Peyer's patch (tissue), 4 donors: ENCODE measurements at places on chromosomes 16 and 17.

- no peak for DNase-seq
These were observed 1.4 kb downstream of the DDX42 start for GRCh38 chr17:63775420-63775819.

DNA sequence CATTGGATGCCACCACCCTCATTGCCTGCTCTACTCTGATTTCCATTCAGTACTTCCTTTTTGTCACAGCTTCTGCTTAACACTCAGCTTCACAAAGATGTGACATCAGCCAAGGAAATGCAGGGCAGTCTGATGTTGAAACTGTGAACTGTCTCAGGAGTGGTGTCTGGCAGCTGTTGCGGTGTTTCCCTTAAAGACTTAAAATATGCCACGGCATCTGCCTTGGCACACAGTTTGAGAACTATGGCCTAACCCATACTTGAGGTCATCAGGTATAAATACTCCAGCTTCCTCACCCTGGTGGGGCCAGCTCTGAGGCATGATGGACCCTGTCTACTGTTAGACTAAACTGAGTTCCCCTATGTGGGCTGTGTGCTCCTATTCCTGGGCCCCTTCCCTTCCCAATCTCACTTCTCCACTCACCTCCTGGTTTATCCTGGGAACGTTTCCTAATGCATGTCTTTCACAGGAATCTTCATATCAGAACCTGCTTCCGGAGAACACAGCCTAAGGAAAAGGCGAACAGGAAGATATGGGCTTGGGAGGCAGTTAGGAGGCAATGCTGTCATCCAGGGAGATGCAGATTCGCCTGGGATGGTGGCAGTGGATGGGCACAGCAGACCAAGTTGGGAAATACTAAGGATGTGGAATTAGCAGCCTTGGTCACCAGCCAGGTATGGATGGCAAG lies 96.5 kb downstream of the WSCD1 start:
- DNase-seq: no peak

DNA sequence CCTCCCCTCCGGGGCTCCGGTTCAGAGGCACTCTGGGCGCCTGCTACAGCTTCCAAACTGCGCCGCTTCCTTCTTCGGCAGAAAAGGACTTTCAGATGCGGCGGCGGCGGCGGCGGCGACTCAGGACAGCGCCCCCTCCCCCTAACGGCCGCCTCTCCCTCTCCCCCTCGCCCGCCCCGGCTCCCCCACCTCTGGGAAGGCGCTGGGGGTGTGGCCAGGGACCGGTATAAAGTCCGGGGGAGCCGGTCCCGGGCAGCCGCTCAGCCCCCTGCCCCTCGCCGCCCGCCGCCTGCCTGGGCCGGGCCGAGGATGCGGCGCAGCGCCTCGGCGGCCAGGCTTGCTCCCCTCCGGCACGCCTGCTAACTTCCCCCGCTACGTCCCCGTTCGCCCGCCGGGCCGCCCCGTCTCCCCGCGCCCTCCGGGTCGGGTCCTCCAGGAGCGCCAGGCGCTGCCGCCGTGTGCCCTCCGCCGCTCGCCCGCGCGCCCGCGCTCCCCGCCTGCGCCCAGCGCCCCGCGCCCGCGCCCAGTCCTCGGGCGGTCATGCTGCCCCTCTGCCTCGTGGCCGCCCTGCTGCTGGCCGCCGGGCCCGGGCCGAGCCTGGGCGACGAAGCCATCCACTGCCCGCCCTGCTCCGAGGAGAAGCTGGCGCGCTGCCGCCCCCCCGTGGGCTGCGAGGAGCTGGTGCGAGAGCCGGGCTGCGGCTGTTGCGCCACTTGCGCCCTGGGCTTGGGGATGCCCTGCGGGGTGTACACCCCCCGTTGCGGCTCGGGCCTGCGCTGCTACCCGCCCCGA lies at the start of gene IGFBP4:
IGFBP4 (plus strand) TSS at position 255 of the 792 bp plus-strand sequence; CDS start at position 541, 286 bp downstream.
- peak; percentile 89 for DNase-seq

DNA sequence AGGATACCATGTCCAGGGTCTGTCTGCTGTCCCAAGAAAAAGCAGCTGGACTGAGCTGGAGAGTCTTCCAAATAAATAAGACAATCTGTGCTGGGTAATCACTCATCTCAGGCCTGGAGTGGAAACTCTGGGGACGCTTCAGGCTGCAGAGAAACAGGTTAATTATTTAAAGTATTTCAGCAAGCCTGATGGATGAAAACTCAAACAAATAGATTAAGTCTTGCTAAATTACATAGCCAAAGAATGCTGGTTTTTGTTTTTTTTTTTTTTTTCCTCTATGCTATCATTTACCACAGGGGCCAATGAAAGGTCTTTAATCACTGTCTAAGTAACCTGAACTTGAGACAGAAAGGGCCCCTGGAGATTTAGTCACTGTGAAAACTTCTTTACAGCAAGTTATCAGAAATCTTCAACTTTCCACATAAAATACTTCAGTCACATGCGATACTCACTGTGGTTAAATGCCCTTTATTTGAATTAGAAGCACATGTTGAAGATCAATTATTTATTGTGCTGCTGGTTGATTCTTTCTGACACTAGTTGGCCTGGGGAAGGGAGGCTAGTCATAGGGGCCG lies 31.0 kb upstream of the KCNJ2 start:
- no peak for DNase-seq

GRCh38 chr17:75632863-75633485 lies at the start of gene SMIM5:
Gene SMIM5 (plus strand): TSS chr17:75633434. CDS start chr17:75640202, 6,768 bp downstream.
- peak; percentile 79 for DNase-seq

DNA sequence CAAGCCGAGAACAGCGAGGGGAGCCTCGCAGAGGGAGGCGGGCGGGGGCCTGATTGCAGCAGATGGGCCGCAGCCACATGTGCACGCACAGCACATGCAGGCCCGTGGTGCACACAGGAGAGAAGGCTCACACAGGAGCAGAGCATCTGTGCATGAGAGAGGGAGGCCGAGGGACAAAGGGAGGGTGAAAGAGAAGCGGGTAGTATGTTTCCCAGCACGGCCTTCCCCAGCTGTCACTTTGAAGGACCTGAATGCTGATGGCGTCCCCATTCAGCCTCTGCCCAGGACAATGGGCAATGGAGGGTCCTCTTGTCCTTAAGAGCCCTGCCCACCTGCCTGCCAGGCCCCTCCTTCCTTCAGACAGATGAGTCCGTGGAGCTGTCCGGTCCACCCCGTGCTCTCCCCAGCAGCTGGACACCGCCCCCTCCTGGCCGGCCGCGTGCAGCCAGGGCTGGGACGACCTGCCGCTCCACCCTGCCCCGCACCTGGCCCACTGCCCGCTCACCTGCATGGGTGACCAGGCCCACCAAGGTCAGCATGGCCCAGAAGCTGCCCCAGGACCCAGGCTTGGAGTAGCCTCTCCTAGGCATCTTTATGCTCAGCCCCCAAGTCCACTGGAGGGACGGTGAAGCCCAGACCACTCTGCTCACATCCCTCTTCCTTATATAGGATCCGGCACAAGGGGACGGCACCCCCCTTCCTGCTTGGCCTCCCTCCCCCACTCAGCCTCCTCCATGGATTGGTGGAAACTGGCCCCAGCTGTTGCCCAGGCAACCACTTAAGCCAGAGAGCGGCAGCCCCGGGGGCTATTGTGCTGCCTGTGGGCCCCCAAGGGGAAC lies at the start of gene BTBD17:
BTBD17 (minus strand) TSS at position 639 of the 839 bp plus-strand sequence; CDS start at position 590, 49 bp downstream.
- peak; percentile 18 for DNase-seq

DNA sequence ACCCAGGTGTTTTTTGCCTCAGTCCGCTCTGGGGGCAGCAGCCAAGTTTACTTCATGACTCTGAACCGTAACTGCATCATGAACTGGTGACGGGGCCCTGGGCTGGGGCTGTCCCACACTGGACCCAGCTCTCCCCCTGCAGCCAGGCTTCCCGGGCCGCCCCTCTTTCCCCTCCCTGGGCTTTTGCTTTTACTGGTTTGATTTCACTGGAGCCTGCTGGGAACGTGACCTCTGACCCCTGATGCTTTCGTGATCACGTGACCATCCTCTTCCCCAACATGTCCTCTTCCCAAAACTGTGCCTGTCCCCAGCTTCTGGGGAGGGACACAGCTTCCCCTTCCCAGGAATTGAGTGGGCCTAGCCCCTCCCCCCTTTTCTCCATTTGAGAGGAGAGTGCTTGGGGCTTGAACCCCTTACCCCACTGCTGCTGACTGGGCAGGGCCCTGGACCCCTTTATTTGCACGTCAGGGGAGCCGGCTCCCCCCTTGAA lies 2.1 kb upstream of the C17orf107 start:
- no peak for DNase-seq

GRCh38 chr17:75476271-75476671 lies 19.8 kb downstream of the TMEM94 start:
- no peak for DNase-seq

DNA sequence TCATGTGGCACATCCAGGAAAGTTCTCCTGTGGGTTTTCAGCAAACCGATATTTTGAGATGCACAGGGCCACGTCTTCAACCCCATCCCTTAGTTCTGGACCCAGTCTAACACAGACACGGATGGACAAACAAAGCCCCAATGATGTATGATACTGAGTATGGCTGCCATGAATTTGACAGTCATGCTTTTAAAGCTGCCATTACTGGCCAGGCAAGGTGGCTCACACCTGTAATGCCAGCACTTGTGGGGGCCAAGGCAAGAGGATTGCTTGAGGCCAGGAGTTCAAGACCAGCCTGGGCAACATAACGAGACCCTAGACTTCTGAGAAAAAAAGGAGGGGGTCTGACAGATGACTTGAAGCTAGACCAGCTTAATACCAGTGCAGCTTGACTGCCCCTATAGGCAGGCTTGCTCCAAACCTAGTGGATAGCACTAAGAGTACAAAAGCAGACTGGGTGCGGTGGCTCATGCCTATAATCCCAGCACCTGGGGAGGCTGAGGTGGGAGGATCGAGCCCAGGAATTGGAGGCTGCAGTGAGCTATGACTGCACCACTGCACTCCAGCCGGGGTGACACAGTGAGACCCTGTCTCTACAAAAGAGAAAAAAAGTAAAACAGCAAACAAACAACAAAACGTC lies 10.8 kb upstream of the ZNF629 start:
- no peak for DNase-seq

DNA sequence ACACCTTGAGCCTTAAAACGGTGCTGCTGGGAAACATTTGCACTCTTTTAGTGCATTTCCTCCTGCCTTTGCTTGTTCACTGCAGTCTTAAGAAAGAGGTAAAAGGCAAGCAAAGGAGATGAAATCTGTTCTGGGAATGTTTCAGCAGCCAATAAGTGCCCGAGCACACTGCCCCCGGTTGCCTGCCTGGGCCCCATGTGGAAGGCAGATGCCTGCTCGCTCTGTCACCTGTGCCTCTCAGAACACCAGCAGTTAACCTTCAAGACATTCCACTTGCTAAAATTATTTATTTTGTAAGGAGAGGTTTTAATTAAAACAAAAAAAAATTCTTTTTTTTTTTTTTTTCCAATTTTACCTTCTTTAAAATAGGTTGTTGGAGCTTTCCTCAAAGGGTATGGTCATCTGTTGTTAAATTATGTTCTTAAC lies 4.4 kb downstream of the SOX9 start:
- DNase-seq: no peak

DNA sequence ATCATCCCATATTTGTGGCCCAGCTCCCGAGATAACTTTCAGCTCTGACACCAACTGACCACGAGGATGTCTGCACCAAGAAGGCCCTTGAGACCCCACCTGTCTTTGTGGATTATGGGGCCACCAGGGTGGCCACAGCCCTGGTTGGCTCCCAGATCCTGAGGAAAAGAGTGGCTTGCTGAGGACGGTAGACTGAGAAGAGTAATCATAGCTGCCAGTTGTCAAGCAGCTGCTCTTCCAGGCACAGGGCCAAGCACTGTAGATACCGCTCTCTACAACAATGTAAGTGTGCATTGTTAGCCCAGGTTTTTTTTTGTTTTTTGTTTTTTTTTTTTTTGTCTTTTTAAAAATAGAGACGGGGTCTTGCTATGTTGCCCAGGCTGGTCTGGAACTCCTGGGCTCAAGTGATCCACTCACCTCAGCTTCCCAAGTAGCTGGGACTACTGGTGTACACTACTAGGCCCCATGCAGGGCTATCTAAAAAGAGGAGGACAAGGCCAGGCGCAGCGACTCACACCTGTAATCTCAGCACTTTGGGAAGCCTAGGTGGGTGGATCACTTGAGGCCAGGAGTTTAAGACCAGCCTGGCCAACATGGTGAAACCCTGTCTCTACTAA lies 9.6 kb downstream of the ZNF205 start:
- DNase-seq: no peak

- DNase-seq: no peak
These were observed 4.0 kb upstream of the DLX4 start for GRCh38 chr17:49964769-49965523.

DNA sequence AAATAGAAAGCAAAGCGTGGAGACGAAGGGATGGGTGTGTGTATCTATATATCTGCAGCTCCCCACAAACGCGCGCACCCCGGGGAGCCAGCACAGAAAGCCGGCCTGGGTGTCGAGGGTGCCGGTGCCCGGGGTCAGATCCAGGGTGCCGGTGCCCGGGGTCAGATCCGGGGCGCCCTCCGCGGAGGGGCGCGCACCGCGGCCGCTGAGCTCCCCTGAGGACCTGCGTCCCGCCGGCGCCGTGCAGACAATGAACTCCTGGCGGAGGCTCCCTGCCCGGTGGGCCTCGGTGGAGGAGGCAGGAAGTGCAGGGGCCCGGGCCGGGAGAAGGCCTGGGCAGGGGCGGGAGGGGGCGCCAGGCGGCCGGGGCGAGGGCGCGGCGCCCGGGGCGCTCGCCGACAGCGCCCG lies 1.1 kb downstream of the ZNF423 start:
- no peak for DNase-seq

GRCh38 chr16:10745841-10746240 lies 2.2 kb downstream of the NUBP1 start:
- DNase-seq: no peak

DNA sequence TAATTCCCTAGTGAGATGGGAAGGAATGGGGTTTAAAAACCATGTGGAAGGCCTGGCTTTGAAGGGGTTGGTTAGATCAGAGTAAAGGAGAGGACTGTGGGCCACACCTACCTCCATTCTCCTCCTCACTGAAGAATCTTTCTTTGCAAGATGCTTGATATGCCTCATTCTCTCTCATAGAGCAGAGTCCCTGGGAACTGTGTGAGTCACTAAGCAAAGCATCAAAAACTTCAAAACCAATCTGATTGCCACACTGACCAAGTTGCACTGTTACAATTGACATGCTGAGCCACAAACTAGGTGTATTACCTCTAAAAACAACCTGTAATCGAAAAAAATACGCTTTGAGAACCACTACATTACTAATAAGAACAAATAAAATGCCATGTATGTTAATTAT lies 2.0 kb downstream of the TUBD1 start:
- DNase-seq: no peak

GRCh38 chr17:73480740-73481139 lies 163.5 kb downstream of the SDK2 start:
- no peak for DNase-seq

GRCh38 chr17:82392209-82392920 lies 20.8 kb downstream of the UTS2R start:
- no peak for DNase-seq

- peak; percentile 65 for DNase-seq
These were observed 19.2 kb downstream of the RAI1 start for GRCh38 chr17:17700251-17700969.
